ENCODE measurements at places on chromosomes 1 and 21.

DNA sequence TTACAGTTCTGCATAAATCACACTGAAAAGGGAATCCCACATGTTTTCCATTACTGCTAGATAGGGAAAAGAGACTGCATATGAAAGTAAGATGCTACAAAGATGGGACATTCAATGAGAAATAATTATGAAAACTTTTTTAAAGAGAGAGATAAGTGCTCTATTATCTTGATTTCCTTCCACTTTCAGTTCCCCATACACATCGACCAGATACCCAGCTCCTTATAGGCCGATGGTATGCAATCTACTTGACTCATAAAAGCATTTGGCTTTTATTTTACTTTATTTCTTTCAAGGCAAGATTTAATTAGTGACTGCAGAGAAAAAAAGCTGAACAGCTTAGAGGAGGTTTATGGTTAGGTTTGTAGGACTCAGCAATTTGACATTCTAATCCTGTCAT, 13.1 kb downstream of the BRINP2 start:
- no peak for DNase-seq

GRCh38 chr1:194598098-194598497, 1411.7 kb upstream of the B3GALT2 start:
- no peak for DNase-seq

- DNase-seq = no peak
Observed at GRCh38 chr1:82567348-82567747, 766.6 kb downstream of the ADGRL2 start.

- no peak for DNase-seq
Observed at GRCh38 chr21:33478182-33478581, 1.6 kb downstream of the TMEM50B start.

DNA sequence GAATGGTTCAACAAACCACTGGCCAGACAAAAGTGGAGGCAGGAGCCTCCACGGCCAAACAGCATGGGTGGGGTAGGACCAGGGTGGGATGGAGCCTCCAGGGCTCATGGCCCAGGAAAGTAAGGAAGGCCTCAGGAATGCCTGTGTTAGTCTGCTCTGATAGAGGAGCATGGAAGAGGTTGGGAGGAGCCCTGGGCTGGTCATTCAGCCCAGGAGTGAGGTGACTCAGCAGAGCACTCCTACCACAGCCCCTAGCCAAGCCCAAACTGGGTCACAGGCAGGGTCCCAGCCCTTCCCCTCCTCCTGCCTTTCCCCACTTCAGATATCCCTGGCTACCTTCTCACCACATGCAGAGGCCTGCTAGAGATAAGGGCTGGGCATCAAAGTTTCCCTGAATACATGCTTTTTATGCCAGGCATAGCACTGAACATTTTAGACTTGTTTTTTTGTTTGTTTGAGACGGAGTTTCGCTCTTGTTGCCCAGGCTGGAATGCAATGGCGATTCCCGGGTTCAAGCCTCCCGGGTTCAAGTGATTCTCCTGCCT, 3.1 kb upstream of the SHISA4 start:
- no peak for DNase-seq

GRCh38 chr21:46613391-46613790, 8.5 kb upstream of the S100B start:
- no peak for DNase-seq
